Fibroblast of lung (primary cell): ENCODE measurements at places on chromosomes 12 and 14. TPM values are rescaled to one million over a fixed set of nuclear protein-coding genes. Genes with fewer than 3 reads are reported as not detected.

GRCh38 chr14:105476097-105476830, 1.6 kb downstream of the CRIP2 start:
- DNase-seq, result peak; percentile 40

- DNase-seq, result no peak
Observed at GRCh38 chr12:121921066-121921465, 2.7 kb downstream of the CFAP251 start.

GRCh38 chr12:56476972-56477432, 8.6 kb downstream of the SPRYD4 start:
- no peak for DNase-seq

DNA sequence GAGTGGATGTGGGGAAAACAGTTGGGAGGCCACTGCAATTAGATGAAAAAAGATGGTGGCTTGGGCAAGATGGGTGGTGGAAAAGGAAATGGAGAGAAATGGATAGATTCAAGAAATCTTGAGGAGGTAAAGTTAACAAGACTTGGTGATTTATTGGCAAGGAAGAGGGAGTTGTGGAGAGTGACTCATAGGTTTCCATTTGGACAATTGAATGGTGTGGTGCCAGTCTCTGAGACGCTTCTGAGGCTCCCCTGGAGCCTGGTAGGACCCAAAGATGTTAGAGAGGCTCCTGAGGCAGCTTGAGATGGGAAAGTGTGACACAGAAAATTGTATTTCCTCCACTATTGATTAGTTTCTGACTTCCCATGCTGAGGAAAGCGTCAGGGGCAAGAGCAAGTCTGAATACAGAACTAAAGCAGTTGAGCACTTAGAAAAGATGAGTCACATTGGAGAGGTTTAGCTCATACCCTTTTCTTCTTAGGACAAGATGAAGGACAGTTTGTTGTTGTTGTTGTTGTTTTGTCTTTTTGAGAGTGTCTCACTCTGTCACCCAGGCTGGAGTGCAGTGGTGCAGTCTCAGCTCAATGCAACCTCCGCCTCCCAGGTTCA, 4.5 kb downstream of the PRPF40B start:
- DNase-seq, result peak; percentile 72

DNA sequence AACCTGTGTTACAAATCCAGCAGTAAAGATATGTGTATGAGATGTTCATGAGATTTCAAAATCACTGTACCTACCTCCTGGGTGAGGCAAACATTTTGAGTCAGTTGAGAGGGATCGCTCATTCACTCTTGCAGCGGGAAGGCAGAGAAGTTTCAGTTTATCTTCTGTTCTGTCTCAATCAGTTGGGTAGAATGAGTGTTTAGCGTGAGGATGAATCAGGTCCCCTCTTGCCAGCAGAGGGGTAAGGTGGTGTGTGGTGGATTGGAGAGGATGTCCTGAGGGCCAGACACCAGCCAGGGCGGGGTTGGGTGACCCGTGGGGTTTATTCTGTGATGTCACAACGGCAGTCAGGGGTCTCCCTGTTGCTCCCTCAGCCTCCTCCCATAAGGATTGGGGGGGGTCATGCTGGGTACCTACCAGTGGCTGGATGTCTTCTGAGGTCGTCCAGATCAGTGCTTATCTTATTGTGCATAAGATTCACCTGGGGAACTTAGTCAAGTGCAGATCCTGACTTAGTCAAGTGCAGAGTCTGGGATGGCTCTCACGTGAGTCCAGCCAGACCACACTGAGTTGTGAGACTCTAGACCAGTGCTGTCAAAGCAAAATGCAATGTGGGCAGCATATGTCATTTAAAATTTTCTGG, at the start of gene GSG1:
Gene GSG1, minus strand, starts transcription at position 277 of the 643 bp plus-strand sequence. Its CDS starts 155 bp downstream, at position 122.
- DNase-seq, result no peak

GRCh38 chr14:70448633-70449340, 3.2 kb upstream of the ADAM21 start:
- DNase-seq, result no peak

DNA sequence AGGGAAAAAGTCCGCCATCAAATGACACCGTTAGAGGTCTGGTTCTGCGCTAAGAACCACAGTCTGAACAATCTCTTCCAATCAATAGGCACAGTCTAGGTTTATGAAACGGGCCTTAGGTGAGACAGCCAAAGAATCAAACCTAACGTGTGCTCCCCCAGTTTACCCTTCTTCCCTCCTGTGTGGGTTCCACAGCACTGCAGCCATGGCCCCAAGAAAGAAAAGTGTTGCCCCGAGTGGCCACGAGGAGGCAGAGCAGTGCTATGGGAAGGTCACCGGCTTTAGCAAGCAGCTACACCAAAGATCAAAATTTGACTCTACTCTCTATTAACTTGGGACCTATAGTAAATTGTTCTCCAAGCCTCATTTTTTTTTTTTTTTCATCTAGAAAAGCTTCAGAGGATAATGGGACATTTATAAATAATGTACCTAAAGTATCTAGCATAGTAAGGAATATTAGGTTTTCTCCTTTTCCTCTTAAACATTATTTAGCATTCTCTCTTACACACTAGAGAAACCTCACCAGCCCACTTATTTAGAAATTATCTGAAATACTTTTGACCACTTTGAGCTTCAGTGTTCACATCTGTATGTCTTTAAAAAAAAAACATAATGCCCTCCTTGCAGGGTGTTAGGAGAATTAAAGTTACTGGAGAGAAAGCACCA, 70.2 kb upstream of the GPHB5 start:
- peak; percentile 69 for DNase-seq

GRCh38 chr12:104596898-104597843, 140.4 kb downstream of the CHST11 start:
- peak; percentile 60 for DNase-seq

- no peak for DNase-seq
Observed at GRCh38 chr12:116675339-116676107, 62.3 kb downstream of the SPRING1 start.

GRCh38 chr14:93987815-93988476, 9.2 kb upstream of the CCDC197 start:
- DNase-seq, result no peak

DNA sequence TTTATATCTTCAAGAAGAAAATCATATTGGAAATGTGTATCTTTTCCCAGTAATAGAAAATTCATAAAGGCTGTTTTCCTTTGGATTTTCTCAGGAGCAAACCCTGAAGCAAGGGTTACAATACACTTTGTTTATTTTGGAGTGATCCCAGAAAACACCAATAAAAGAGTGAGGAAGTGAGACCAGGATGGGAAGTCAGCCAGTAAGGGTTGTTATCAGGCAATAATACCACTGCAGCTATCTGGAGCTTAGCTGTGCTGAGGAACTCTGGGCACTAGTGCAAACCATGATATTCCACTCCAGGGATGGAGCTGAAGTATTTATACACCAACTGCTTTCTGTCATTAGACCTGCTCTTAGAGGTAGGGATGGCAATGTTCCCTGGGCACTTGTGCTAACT, 1002.3 kb downstream of the FLRT2 start:
- DNase-seq, result peak; percentile 12

GRCh38 chr12:124422570-124423523, 128.0 kb downstream of the RFLNA start:
- peak; percentile 98 for DNase-seq

GRCh38 chr12:12476857-12477531, 85.7 kb downstream of the DUSP16 start:
- no peak for DNase-seq

DNA sequence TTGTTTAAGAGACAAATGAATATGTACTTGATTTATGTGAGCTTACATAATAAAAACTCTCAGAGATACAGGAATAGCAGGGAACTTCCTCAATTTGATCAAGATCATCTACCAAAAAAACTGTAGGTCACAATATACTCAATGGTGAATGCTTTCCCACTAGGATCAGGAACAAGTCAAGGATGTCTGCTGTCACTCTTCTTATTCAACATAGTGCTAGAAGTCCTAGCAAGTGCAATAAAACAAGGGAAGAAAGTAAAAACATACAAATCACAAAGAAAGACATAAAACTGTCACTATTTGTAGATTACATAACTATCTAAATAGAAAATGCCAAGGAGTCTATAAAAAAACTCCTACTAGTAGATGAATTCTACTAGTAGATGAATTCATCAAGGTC, 41.9 kb upstream of the PAWR start:
- DNase-seq, result no peak

DNA sequence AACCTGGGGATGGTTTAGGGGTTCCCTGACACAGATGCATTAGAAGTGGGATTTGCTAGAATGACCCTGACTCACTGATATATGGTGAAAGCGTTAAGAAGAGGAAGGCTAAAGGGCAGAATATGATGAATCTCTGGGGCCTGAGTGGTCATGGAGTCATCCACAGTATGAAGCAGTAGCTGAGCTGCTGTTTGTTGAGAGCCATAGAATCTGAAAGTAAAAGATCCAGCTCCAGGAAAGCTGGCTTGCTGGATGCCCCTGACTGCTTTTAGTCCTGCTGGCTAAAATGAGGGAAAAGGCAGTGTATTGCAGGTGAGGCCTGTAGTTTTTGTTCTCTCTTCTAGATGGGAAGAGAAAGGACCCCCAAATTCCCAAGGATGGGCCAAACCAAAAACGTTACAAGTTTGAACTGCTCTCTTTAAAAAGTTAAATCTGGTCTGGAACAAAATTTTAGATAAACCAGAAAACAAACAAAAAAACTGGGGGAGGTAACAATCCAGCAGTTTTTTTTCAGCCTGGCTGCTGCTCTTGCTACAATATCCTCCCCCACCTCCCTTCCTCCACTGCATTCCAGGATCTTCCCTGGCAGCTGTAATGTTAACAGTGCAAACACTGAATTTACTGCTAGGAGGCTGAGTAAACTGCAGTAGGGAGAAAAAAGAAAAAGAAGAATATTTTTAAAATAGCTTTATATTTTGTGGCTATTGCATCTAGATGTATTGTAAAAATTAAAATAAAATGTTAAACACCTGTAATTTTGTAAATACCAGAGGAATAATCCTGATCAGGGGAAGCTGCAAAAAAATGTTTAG, 16.5 kb downstream of the SEL1L start:
- peak; percentile 67 for DNase-seq

GRCh38 chr14:95346266-95346665, 26.6 kb upstream of the CLMN start:
- no peak for DNase-seq

GRCh38 chr14:63472986-63473788, 70.0 kb downstream of the PPP2R5E start:
- DNase-seq, result no peak

GRCh38 chr12:132218915-132219314, 74.7 kb downstream of the NOC4L start:
- DNase-seq, result no peak

DNA sequence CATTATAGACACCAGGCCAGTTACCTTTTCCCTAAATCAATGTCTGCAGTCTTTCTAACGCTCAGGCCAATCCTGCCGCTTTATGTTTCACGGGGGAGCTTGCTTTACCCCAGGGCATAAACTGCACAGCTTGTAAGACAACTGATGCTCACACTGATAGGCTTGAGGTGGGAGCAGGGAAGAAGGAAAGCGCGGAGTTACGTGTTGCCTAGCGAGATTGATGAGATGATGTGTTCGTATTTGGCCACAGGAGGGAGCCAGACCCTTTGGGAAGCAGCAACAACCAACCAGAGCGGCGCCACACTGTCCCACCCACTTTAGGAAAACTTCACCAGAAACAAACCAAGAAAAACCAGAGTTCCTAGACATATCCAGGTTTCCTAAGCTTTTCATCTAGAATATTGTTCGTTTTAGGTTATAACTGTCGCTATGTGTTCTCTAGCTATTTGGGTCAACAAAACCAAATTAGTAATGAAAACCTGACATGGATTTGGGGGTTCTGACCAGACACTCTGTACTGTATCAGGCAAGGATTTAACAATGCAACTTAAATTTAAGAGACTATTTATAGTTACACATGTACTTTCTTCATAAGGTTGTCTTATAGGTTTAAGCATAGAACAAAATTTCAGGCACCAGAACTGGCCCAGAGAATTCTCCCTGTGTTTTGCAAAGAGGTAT, 2.4 kb downstream of the IL26 start:
- DNase-seq, result peak; percentile 81

GRCh38 chr12:98162906-98163678, 352.3 kb upstream of the TMPO start:
- DNase-seq, result no peak

- no peak for DNase-seq
Observed at GRCh38 chr12:32163596-32163995, 56.9 kb downstream of the BICD1 start.

DNA sequence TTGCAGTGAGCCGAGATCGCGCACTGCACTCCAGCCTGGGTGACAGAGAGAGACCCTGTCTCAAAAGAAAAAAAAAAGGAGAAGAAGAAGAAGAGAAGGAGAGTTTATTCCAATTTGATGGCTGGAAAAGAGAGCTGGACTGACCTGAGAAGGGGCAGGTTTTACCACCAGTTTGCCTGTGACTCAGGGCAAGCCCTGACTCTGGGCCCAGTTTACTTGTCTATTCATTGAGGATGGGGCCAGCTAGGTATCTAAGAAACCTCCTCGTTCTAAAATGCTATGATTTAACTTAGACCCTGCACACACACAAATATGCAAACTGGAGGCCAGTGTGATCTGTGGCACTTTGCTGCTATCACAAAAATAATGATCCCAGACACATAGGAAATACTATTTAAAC, 155.0 kb downstream of the FOXN3 start:
- no peak for DNase-seq

- peak; percentile 49 for DNase-seq
Observed at GRCh38 chr14:85565862-85566296, 35.9 kb downstream of the FLRT2 start.

DNA sequence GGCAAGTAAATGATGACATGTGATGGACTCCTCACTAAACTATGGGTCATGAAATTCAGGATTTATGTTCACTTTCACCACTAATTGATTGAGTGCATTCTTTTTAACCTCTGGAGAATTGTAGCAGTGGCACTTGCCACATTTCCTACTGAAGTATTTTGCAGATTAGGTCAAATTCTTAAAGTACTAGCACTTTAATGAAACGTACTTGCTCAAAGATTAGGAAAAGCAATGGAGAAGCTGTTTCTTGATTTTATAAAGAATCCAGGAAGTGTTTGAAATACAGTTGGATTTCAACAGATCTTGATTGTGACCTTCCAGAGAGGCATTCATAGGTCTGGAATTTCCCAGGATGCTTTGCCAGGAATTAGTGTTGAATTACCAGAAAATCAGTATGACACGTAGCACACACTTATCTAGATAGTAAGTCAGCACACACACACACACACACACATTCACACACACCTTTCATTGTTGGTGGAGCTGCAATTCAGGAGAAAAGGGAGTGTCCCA, 162.6 kb downstream of the MYRFL start:
- peak; percentile 89 for DNase-seq

- no peak for DNase-seq
Observed at GRCh38 chr14:68711561-68712309, 81.1 kb downstream of the ZFP36L1 start.

PTHLH gene
- 0.26 and 1.8 TPM in 2 replicates for total RNA-seq

NUBPL gene
- total RNA-seq, result 10.0 and 10.7 TPM in 2 replicates

ITGA7 gene
- 40.3 and 130 TPM in 2 replicates for total RNA-seq

LIN52 gene
- 8.2 and 11.9 TPM in 2 replicates for total RNA-seq

APOLD1 gene
- total RNA-seq, result 1.5 and 3.1 TPM in 2 replicates

MANSC4 gene
- 0.17 TPM in 1 of 2 replicates, not detected in the other for total RNA-seq

CLEC2A gene
- not detected in 2 replicates for total RNA-seq

KRT5 gene
- not detected in 2 replicates for total RNA-seq

TCL1B gene
- not detected in 2 replicates for total RNA-seq

DBX2 gene
- total RNA-seq, result not detected in 2 replicates
